Jurkat, Clone E6-1 (cell line): ENCODE measurements at places on chromosomes 4 and X.
A peak's percentile ranks its signal among the peaks of the same experiment; 100 is the strongest.

- DNase-seq, result no peak
These were observed 2073.8 kb upstream of the TENM3 start for GRCh38 chr4:180169394-180169793.

- DNase-seq, result no peak
These were observed 80.7 kb upstream of the GPM6B start for GRCh38 chrX:13897566-13897965.

- DNase-seq, result peak; percentile 33
These were observed 260.9 kb downstream of the GLUD2 start for GRCh38 chrX:121308276-121308805.

GRCh38 chrX:124405868-124406267 is 59.5 kb downstream of the SH2D1A start:
- no peak for DNase-seq

- no peak for DNase-seq
These were observed 1.3 kb upstream of the ZNF732 start for GRCh38 chr4:306551-306961.

DNA sequence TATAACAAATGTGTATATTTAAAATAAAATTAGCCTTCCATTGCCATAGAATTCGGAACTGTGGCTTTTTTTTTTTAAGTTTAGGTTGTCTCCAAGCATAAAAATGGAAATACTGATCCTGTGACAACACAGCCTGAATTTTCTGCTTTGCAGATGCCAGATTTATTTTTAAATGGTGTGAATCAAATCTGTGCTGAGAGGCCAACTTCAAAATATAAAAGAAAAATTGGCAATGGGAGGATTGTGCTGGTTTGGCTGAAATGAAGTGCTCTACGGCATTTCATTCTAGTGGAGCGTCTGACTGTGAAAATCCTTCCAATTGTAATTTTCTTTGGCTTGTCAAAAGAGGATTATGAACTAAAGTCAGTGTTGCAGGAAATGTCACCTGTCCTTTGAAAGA is 580.3 kb upstream of the ZFP42 start:
- DNase-seq, result no peak

DNA sequence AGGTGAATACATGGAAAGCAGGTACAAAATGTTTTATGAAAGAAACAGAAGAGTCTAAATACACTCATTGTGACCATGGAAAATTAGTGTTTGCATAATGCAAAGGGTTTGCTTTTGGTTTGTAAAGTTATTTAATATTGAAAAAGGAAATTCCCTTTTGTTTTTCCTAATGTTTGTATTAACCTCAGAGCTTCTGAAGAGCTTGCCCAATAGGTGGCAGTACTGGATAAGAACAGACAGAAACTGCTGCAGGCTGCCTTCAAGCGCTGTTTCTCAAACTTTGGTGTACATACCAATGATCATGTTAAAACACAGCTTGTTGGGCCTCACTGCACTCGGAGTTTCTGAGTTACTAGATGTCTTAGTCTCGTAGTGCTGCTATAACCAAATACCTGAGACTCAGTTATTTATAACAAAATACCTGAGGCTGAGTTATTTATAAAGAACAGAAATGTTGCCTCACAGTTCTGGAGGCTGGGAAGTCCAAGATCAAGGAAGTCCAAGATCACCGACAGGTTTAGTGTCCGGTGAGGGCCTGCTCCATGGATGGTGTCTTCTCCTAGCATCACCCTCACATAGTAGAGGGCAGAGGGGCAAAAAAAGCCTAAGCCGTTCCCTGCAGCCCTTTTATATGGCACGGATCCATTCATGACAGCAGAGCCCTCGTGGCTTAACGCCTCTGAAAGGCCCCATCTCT is 54.2 kb downstream of the SUPT20HL2 start:
- peak; percentile 69 for DNase-seq

GRCh38 chr4:53981567-53981966 is 82.8 kb downstream of the CHIC2 start:
- no peak for DNase-seq

DNA sequence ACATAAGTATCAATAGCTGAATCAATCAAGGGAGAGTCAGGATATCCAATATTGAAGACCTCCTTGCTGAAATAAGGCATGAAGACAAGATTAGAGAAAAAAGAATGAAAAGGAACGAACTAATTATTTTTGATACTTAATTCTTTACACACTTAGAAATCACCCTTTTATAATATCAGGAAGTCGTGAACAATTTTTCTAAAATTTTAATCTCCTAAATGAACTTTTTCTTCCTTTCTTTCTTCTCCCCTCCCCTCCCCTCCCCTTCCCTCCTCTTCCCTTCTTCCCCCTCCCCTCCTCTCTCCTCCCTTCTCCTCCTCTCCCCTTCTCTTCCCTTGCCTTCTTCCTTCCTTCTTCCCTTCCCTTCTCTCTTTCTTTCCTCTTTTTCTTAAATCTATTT is 872.1 kb upstream of the PCDH10 start:
- DNase-seq, result no peak

GRCh38 chrX:19968276-19968675 is 22.6 kb downstream of the BCLAF3 start:
- DNase-seq, result no peak

- no peak for DNase-seq
These were observed 628.2 kb upstream of the GRIA3 start for GRCh38 chrX:122555925-122556324.

GRCh38 chr4:185587427-185588161 is 52.3 kb upstream of the PDLIM3 start:
- no peak for DNase-seq

DNA sequence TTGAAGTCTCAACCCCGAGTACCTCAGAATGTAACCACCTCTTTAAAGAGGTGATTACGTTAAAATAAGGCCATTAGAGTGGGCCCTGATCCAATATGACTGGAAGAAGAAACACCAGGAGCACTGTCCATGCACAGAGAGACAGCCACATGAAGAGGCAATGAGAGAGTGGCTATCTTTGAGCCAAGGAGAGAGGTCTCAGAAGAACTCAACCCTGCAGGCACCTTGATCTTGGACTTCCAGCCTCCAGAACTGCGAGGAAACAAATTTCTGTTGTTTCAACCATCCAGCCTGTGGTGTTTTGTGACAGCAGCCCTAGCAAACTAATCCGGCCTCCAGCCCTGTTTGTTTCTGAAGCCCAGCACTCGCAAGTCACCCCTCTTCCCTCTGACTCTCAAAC is 46.3 kb upstream of the ADGRG2 start:
- DNase-seq, result no peak

DNA sequence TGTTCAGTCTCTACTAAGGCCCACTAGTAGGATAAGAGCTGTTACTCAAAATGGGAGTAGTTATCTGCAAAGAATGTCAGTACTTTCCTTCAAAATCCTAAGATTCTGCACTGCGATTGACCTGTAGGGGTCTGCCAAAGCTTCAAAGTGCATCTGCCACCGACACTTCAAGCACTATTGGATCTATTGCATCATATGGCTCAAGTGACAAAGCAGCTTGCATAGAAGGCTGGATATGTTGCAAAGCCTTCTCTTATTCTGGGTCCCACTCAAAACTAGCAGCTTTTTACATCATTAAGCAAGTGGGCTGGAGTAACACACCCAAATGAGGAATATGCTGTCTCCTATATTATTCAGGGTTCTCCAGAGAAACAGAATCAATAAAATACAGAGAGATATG is 115.4 kb upstream of the EMCN start:
- no peak for DNase-seq
